Right kidney (tissue), 9 donors: ENCODE measurements at places on chromosomes 1 and 21.

DNA sequence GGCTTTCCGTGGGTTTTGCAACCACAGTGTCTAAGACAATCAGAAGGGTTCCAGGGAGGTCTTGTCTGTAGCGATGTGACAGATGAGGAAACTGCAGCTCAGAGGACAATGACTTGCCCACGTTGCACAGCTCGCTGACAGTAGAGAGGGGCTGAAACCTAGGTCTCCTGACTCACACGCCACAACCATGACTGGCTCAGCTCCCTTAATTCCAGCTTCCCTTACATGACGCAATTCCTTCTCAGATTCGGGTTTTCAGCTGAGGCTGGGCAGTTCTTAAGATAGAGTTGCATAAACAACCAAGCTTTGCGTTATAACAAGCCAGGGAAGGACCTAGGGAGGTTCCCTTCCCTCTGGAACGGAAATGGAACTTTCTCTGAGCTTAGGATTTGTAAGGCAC lies 36.3 kb downstream of the DHCR24 start:
- DNase-seq, result no peak

- no peak for DNase-seq
These were observed 838.9 kb downstream of the USP25 start for GRCh38 chr21:16568661-16569060.

DNA sequence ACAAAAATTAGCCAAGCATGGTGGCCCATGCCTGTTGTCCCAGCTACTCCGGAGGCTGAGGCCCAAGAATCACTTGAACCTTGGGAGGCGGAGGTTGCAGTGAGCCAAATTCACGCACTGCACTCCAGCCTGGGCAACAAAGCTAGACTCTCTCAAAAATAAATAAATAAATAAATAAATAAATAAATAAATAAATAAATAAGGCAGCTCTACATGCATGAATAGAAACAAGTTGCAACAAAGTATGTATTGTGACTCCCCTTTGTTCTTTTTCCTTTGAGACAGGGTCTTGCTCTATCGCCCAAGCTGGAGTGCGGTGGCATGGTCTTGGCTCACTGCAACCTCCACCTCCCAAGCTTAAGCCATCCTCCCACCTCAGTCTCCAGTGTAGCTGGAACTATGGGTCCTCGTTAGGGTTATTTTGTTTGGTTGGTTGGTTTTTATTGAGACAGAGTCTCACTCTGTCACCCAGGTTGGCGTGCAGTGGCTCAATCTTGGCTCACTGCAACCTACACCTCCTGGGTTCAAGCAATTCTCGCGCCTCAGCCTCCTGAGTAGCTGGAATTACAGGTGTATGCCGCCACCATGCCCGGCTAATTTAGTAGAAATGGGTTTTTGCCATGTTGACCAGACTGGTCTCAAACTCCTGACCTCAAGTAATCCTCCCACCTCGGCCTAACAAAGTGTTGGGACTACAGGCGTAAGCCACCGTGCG lies 8.0 kb downstream of the USP48 start:
- no peak for DNase-seq

DNA sequence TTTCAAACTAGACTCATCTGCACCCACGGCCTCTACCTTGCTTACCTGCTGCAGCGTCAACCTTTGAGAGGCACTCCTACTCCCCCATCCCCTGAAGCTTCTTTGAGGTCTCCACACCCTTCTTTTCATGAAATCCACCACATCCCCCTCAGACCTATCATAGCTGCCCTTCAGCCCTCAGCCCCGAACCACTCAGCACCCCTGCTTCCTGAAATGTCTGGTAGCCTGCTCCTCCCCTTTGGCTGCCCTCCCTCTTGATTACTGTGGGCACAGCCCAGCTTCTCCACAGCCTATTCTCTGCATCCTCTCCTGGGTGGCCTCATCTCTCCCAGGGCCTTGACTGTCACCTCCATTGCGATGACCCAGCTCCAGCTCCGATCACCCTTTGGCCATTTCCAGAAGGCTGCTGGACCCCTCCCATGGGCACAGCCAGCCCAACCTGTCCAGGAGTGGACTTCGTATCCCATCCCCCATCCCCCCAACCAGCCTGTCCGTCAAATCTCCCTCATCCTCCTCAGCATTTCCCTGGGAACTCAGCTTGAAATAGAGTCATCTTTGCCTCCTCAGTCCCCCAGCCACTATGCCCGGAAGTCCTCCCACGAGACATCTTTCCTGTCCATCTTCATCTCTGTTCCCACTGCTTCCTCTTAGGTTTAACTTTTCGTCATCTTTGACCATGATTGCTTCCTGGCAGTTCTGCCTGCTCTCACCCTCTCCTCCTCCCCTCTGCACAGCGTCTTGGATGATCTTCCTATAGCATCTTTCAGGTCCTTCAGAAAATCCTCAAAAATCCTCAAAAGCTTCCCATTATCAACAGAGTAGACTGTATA lies 6.1 kb upstream of the ADORA1 start:
- no peak for DNase-seq

GRCh38 chr21:42508371-42508770 lies 5.3 kb upstream of the SLC37A1 start:
- DNase-seq, result no peak

DNA sequence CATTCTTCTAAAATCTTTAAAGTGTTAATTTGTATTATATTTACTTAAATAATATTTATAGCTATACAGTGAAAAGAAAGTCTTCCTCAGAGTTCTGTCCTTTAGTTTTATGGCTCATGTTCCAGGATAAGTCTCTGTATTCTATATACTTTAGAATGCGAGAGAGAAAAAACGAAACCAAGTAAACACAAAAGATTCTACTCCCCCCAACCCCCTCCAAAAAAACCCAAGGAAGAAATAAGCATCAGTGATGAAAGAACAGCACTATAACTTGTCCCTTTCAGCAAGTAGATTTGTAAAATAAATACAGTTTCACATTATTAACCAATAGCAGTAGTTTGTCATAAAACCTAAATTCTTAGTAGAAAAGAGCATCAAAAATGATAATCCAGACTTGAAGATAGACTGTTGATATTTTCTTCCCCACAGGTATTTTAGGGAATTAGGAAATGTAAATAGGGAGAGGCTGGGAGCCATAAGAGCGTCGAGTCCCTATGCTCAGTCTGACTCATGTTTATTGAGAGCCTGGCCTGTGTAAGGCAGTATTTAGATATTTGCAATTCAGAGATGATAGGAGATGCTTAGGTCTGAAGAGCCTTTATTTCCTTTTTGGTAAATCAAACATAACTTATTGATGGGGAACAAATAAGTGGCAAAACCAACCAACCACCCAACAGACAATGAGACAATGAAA lies 35.5 kb downstream of the CDC14A start:
- no peak for DNase-seq
